Stimulated activated CD4-positive, alpha-beta T cell treated with anti-CD3 and anti-CD28 coated beads, TNF-alpha, amount 100 ng/mL, for 4 hours (primary cell): ENCODE measurements at places on chromosomes 5 and 9.

DNA sequence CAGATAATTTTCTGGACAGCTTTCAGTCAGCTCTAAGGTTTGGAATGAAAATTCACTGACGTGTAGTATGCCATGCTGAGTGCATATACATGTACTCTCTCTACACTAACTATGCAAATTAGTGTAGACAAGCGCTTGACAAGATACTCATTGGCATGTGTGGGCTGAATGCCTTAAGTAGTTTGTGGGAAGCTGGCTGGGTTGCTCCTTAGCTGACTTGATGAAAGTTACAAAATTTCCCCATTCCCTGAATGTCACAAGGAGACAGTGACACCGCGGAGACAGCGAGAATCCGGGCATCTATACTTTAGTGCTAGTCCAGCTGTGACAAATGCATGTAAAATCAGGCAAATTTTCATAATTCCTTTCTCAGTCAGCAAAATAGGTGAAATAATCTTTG, 51.6 kb upstream of the C5orf46 start:
- no peak for DNase-seq

DNA sequence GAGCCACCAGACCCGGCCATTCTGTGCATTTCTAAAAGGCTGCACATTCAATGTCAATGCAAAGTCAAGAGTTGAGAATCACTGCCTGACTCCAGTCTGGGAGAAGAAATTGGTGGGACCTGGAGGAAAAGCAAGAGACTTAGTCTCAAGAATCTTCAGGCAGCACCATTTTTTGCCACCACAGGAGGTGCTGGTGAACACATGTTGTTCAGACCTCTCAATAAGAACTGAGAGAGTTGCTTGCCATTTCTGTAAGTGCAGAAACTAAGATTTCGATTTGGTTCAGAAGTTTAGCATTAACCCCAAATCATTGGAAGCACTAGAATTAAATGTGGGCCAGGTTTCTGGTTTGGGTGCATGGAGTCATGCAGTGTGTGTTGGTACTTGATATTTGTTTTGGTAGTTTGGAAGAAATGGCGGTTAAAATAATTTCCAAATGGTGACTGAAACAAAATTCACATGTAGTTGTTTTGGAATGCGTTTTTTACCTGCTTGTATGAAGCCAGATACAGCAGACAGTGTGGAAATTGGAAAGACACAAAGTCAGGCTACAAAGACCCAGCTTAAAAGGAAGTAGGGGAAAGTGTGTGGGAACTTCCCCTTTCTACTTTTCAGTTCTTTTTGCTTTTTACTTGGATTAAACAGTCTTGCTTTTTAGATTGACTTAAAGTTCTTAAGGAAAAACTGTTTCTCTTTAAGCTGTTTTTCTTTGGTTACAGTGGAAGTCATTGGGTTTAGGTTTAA, 20.4 kb downstream of the PDE8B start:
- no peak for DNase-seq

DNA sequence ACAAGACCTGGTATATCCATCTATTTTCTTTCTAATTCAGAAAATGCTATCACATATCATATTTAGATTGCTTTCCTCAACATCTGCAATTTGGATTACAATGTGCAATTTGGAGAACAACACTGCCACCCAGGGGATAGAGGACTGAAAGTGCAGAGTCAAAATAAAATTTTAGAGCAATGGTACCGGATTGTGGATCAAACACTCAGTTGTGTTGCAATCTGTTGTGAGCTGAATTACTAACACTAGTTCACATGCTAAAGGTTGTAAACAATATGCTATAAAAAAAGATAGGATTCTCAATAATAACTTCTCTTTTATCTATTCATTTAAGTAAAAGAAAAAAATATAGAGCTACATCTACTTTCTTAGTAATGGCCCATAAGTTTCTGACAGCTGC, 11.9 kb upstream of the SRFBP1 start:
- DNase-seq: no peak

DNA sequence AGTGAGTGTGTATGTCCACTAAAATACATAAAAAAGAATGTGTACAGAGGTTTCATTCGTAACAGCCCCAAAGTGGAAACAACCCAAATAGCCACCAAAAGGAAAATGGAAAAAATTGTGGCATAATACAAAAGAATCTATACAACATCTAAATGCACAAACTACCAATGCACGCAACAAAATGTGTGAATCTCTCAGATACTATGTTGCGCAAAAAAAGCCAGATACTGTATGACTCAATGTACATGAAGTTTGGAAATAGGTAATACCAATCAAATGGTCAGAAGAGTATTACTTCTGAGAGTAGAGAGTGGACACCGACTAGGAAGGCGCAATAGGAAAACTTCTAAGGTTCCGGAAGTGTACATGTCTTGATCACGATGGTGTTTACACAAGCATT, 2.4 kb downstream of the XPA start:
- no peak for DNase-seq

- DNase-seq: no peak
These were observed 138.5 kb downstream of the SLC24A2 start for GRCh38 chr9:19650312-19650711.
